Vagina (tissue), 2 donors: ENCODE measurements at places on chromosomes 6 and 20.

DNA sequence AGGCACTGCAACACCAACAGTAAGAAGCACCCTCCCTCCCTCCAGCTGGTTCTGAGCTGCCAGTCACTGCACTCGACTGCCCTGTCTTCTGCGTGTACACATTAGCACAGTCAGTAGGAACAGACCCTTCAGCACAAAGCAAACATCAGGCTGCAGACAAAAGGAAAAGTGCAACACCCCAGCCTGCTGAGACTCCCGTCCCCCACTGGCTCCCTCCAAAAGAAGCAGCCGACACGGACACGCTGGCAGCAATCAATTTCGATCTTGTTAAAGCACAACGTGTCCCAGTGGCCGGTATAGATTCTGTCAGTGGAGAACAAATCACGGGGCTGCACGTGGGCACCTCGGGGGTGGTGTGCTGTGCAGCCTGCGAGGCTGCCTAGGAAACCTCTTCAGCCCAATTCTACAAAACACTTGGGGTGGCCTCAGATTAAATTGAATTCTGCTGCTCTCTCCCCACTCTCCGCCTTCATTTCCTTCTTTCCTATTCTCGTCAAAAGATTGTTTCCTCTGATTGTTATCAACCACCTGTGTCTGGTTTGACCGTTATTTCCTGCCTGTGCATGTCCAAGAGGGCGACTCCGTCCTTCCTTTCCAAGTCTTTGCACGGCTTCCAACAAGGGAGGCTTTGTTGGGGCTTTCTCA is 38.7 kb downstream of the TRAF3IP2 start:
- no peak for DNase-seq

- no peak for DNase-seq
Observed at GRCh38 chr20:64107736-64108457, 532 bp upstream of the NPBWR2 start.

DNA sequence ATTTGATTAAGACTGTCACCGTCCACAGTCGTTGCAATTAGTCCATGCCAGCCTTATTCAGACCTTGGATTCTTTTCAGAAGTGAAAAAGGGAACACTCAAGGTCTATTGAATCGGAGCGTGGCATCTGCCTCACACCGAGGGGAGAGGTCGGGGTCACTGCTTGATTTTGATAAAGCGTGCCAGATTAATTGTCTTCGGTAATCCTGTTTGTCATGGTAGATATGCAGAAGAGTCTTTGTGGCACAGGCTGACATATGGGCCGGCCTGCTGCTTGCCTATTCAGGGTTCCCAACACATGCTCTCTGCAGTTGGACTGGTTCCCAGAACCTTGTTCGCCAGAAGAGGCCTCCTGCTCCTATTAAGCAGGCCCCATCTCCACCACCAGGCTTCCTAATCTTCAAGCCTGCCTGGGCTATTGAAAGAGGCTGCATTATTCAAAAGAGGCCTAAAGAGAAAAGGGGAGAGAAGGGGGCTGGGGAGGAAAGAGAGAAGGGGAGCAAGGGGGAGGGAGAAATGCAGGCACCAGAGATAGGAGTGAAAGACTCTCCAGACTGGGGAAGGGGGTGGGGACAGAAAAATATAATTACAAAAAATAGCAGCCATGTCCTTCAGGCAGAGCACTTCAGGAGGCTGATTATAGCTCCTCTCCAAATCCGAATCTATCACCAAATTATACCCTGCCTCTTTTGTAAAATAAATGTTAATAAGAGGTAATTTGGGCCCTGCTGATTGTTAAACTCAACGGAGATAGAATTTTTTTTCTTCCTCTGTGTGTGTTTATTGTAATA is 611.3 kb downstream of the HDGFL1 start:
- no peak for DNase-seq

DNA sequence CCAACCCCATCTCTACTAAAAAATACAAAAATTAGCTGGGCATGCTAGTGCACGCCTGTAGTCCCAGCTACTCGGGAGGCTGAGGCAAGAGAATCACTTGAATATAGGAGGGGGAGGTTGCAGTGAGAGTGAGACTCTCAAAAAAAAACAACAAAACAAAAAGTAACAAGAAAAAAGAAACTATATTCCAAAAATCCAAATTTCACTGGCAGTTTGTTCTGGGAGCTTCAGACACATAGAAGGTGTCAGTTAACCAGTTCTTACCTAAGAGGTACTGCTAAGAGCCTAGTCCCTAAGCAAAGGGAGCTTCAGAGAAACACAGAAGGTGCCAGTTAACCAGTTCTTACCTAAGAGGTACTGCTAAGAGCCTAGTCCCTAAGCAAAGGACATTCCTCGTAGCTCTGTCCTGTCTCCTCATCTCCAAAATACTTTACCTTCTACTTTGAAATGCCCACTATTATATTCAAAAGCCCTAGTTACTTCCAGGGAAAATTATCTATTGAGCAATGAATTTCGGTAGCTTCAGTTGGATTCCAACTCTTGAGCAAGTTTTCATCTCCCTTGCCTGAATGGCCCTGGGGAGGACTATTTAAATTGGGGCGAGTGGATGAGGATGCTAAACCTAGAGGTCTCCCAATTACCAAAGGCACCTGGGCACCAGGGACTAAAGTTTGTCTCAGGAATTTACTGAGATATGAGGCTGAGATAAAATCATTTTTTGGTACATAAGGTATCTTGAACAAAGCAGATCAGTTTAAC is 41.0 kb downstream of the HFE start:
- DNase-seq = no peak

DNA sequence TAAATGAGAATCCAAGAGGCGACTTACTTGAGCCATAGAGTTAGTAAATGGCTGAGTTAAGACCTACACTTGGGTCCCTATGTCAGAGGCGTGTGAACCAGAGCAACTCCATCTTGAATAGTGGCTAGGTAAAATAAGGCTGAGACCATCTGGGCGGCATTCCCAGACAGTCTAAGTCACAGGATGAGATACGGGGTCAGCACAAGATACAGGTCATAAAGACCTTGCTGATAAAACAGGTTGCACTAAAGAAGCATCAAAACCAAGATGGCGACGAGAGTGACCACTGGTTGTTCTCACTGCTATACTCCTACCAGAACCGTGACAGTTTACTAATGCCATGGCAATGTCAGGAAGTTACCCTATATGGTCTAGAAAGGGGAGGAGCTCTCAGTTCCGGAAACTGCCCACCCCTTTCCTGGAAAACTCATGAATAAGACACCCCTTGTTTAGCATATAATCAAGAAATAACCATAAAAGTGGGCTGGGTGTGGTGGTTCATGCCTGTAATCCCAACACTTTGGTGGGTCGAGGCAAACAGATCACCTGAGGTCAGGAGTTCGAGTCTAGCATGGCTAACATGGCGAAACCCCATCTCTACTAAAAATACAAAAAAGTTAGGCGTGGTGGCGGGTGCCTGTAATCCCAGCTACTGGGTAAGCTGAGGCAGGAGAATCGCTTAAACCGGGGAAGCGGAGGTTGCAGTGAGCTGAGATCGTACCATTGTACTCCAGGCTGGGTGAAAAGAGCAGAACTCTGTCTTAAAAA is 43.9 kb upstream of the EEF1A1 start:
- no peak for DNase-seq
